ENCODE measurements at places on chromosomes 6 and 20. TPM values are rescaled to one million over a fixed set of nuclear protein-coding genes. Genes with fewer than 3 reads are reported as not detected.

DNA sequence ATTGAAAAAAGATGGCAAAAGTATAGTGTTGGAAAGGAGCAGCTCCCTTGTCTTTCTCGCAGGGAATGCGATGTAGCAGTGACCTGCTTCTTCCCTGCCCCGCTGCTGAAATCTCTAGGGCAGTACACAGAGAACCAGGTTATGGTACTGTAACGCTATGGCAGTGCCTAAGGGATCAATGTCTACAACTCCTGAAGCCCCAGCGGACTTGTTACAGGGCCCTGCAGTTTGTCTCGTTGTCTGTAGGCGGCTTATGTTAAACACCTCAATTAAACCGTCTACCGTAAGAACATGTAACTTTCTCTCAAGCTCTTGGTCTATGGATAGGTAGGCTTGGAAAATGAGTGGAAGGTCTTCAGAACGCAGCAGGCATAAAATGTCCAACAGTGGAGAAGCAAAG lies 44.8 kb upstream of the SLC17A4 start:
- H3K4me3 ChIP-seq: no peak overlapping the region
- no peak for DNase-seq
- H3K36me3 ChIP-seq: no peaks in the 10 kb centered on the region
- no peaks in the 10 kb centered on the region for H3K4me1 ChIP-seq

- H3K36me3 ChIP-seq: no peaks in the 10 kb centered on the region
- H3K4me3 ChIP-seq: no peak overlapping the region
- peaks cover 12% of the 10 kb centered on the region for H3K4me1 ChIP-seq
- no peak for DNase-seq
Observed at GRCh38 chr6:149061930-149062329, 255.6 kb upstream of the TAB2 start.

DNA sequence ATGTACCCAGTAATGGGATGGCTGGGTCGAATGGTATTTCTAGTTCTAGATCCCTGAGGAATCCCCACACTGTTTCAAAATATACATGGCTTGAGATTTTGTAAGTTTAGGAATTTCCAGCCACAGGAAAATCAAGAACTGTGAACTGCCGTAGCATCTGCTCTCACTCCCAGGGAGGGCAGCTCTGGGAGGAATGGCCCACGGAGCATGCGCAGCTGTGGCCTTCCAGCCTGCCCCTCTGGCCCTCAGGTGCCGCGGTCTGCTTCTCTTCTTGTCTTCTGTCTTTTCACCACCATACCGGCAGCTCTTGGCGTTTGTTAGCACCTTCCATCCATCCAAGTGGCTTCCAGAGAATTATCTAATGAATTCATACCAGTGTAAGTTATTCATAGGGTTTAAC lies 19.9 kb upstream of the EXOC2 start:
- no peaks in the 10 kb centered on the region for H3K27me3 ChIP-seq
- no peaks in the 10 kb centered on the region for H3K36me3 ChIP-seq
- DNase-seq: no peak

- H3K4me1 ChIP-seq: no peaks in the 10 kb centered on the region
- no peaks in the 10 kb centered on the region for H3K27me3 ChIP-seq
- DNase-seq: no peak
- no peak overlapping the region for H3K27ac ChIP-seq
Observed at GRCh38 chr20:9441948-9442347, 72.4 kb upstream of the LAMP5 start.

GRCh38 chr6:56480654-56481337 lies 161.9 kb downstream of the DST start:
- no peaks in the 10 kb centered on the region for H3K27me3 ChIP-seq
- H3K36me3 ChIP-seq: peaks cover 54% of the 10 kb centered on the region
- DNase-seq: no peak

DNA sequence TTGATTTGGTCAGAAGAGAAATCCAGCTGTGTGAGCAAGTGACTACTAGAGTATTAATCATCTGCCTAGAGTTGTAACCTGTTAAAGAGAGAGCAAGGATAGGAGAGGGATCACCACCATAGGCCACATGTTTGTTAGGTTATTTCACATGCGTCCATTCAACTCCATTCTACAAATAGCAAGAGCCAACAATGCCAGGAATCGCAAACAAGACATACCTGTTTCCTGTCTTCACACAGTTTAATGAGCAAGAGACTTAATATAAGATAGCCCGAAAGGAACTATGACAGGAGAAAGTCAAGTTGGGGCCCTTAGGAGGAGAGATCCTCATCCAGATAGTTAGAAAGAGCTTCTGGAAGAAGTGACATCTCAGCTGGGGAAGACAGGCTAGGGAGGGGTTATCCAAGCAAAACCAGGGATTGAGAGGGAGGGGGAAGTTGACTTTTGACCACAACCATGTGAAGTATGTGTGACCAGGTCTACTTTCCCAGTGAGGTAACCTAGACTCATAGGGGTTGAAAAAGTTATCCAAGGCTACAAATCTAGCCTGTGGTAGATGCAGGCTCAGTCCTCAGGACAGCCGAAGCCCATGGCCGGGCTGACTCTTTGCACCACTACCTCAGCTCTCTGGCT lies 147.4 kb downstream of the ALDH8A1 start:
- peaks cover 7% of the 10 kb centered on the region for H3K4me1 ChIP-seq
- H3K27me3 ChIP-seq: no peaks in the 10 kb centered on the region
- H3K4me3 ChIP-seq: no peak overlapping the region
- H3K36me3 ChIP-seq: no peaks in the 10 kb centered on the region
- H3K27ac ChIP-seq: no peak overlapping the region

- H3K27ac ChIP-seq: peak overlapping the region; percentile 82
- H3K27me3 ChIP-seq: no peaks in the 10 kb centered on the region
- peaks cover 39% of the 10 kb centered on the region for H3K4me1 ChIP-seq
- peak overlapping the region; percentile 22 for H3K4me3 ChIP-seq
- H3K36me3 ChIP-seq: no peaks in the 10 kb centered on the region
Observed at GRCh38 chr20:46400828-46401477, 5.5 kb downstream of the ELMO2 start.

DNA sequence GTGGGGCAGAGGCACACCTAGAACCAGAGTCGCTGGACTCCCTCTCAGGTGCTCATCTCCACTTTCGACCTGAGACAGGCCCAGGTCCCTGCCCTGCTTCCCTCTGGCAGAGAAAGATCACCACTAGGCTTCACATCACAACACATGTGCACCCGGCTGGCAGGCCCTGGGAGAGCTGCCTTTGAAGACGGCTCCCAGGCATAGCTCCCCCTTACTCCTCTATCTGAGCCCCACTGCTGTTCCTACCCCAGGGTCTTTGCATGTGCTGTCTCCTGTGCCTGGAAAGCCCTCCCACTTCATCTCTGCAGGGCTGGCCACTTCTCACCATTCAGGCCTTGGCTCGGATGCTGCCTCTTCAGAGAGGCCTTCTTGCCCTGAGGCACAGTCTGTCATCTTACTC lies 89.2 kb downstream of the NOL4L start:
- H3K27ac ChIP-seq: no peak overlapping the region
- no peaks in the 10 kb centered on the region for H3K36me3 ChIP-seq
- no peaks in the 10 kb centered on the region for H3K27me3 ChIP-seq
- no peak overlapping the region for H3K4me3 ChIP-seq
- no peak for DNase-seq

GRCh38 chr6:129903082-129903481 lies 42.0 kb upstream of the TMEM244 start:
- no peak for DNase-seq
- no peak overlapping the region for H3K4me3 ChIP-seq
- H3K4me1 ChIP-seq: no peaks in the 10 kb centered on the region
- H3K27ac ChIP-seq: no peak overlapping the region
- H3K27me3 ChIP-seq: no peaks in the 10 kb centered on the region

GRCh38 chr6:52741872-52742271 lies 21.4 kb downstream of the GSTA2 start:
- no peak overlapping the region for H3K4me3 ChIP-seq
- H3K27ac ChIP-seq: no peak overlapping the region
- no peaks in the 10 kb centered on the region for H3K36me3 ChIP-seq
- no peak for DNase-seq
- H3K27me3 ChIP-seq: no peaks in the 10 kb centered on the region

- H3K27me3 ChIP-seq: no peaks in the 10 kb centered on the region
- no peak overlapping the region for H3K4me3 ChIP-seq
- H3K4me1 ChIP-seq: no peaks in the 10 kb centered on the region
- no peak overlapping the region for H3K27ac ChIP-seq
- H3K36me3 ChIP-seq: no peaks in the 10 kb centered on the region
Observed at GRCh38 chr6:24524805-24525204, 30.0 kb downstream of the ALDH5A1 start.

- no peaks in the 10 kb centered on the region for H3K36me3 ChIP-seq
- H3K4me3 ChIP-seq: peak overlapping the region; percentile 28
- peak overlapping the region; percentile 94 for H3K27ac ChIP-seq
- no peak for DNase-seq
Observed at GRCh38 chr20:50541606-50542041, 31.4 kb downstream of the PTPN1 start.

DNA sequence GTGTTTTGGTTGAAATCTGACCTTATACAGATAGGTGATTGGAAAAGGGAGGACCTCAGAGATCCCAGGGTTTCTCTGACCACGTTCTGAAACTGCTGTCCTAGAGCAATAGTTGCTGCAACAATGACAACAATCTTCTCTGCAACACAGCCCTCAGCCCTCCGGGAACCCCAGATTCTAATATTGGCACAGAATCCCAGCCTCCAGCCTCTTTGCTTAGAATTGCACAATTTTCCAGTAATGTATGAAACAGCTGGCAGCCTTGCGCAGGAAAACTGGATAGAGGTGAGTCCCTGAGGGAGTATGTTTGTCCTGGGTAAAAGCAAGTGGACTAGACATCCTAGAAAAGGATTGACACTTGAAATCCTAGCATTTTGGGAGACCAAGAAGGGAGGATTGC lies 30.4 kb upstream of the PNRC1 start:
- DNase-seq: peak; percentile 71
- H3K27me3 ChIP-seq: no peaks in the 10 kb centered on the region
- H3K27ac ChIP-seq: no peak overlapping the region
- no peak overlapping the region for H3K4me3 ChIP-seq
- no peaks in the 10 kb centered on the region for H3K36me3 ChIP-seq
- H3K4me1 ChIP-seq: no peaks in the 10 kb centered on the region

GRCh38 chr6:137709424-137710236 lies 157.4 kb upstream of the TNFAIP3 start:
- H3K4me3 ChIP-seq: no peak overlapping the region
- no peak overlapping the region for H3K27ac ChIP-seq
- H3K36me3 ChIP-seq: no peaks in the 10 kb centered on the region

TFAP2A gene
- total RNA-seq: 0.21 TPM

GRCh38 chr20:47710665-47711045 lies 74.6 kb downstream of the SULF2 start:
- H3K36me3 ChIP-seq: no peaks in the 10 kb centered on the region
- no peaks in the 10 kb centered on the region for H3K4me1 ChIP-seq
- no peak for DNase-seq
- H3K4me3 ChIP-seq: no peak overlapping the region

GTSF1L gene
- not detected for total RNA-seq

GRCh38 chr6:12271997-12272396 lies 18.2 kb upstream of the EDN1 start:
- H3K4me3 ChIP-seq: no peak overlapping the region
- no peaks in the 10 kb centered on the region for H3K4me1 ChIP-seq
- no peaks in the 10 kb centered on the region for H3K27me3 ChIP-seq
- H3K36me3 ChIP-seq: no peaks in the 10 kb centered on the region
- no peak overlapping the region for H3K27ac ChIP-seq

DNA sequence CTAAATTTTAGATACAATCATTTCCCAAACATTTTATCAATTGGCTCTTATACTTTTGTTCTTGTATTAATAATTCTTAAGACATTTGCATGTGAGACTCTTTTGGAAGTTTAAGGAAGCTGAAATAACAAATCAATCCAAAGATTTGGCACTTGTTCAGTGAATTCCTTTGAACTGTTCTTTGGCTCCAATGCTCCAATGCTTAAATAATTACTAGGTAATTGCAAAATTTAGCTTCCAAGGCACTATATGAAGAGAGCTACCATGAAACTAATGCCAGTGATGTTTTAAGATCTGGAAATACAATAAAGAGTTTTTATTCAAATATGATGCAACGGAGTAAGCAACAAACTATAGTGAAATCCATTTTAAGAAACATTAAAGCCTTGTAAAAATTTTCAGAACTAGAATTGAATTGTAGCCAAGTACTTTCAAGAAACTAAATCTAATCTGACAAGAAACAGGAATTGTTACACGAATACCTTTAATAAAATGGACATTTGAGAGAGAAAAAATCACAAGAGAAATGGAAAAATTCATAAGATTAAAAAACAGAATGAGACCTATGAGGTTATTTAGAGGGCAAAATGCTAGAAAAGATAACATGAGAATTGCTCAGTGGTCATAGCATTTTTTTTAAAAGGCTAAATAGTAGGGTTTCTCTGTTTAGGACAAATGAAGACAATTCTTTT lies 43.6 kb upstream of the SMLR1 start:
- DNase-seq: no peak
- H3K4me3 ChIP-seq: no peak overlapping the region
- H3K36me3 ChIP-seq: no peaks in the 10 kb centered on the region
- no peaks in the 10 kb centered on the region for H3K4me1 ChIP-seq

All from ascending aorta (tissue), 2 donors.